ENCODE measurements at places on chromosomes 16 and 17.

- no peak for DNase-seq
Observed at GRCh38 chr16:90031931-90032673, 12.8 kb upstream of the DBNDD1 start.

GRCh38 chr16:57208926-57209325 lies 22.8 kb downstream of the RSPRY1 start:
- DNase-seq = no peak

- DNase-seq = no peak
Observed at GRCh38 chr17:17494870-17495535, 1.2 kb downstream of the RASD1 start.

DNA sequence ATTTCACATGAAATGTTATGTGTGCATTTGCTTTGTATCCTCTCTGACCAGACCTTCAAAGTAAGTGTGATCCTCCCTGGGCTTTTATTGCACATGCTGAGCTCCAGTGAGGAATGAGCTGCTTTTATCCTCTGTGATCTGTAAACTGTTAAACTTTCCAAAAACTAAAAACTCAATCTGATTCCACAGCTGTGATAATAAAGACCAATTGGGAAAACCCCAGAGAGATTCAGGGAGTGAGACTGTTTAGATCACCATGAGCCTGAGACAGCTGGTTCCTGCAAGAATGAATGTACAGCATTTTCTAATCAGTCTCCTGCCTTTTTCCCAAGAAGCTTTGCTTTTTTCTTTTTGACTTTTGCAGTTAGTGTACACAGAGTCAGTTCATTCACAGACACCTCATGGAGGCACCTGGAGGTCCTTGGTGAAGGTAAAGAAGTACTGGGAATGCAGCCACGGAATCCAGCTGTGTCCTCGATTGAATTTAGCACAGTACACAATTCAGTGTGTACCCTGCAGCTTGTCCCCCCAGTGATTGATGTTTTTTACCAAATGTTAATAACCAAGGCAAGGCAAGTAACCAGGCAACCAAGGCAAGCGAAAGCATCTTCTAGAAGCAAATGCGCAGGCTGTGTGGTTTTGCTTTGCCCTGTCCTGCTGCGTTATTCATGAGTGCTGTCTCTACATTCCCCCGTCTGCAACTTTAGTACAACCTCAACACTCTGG lies 182.6 kb downstream of the LGALS9B start:
- DNase-seq = no peak

DNA sequence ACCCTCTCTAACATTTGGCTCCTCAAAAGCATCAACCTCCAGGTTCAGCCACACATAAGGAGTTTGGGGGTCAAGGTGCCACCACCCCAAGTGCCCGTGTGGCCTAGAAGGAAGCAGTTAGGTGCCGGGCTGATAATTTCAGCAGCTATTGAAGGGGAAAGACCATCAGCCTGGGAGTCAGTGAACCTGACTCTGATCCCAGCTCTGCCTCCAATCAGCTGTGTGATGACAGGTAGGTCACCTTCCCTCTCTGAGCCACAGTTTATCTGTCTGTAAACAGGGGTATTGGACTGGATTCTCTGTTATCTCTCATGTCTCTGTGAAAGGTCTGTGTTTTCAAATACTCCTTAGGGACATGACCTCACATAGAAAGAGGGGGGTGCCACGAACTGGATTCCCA lies 3.9 kb downstream of the CRHR1 start:
- no peak for DNase-seq

DNA sequence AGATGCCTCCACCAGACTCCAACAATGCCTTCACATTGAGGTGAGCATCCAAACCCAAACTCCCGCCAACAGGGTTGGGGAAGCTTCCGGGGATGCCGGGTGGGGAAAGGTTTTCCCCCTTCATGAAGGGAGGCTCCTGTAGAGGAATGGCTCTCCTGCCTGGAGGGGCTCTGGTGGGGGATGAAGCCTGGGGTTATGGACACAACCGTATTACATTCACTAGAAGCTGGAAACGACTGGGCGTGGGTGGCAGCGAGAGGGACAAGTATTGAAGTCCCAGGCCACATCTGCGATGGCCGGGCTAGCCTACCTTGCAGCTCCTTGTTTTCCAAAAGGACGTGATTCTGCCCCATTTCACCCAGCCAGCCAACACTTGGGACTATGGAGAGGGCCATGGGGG lies 321.1 kb downstream of the C16orf95 start:
- DNase-seq = no peak

DNA sequence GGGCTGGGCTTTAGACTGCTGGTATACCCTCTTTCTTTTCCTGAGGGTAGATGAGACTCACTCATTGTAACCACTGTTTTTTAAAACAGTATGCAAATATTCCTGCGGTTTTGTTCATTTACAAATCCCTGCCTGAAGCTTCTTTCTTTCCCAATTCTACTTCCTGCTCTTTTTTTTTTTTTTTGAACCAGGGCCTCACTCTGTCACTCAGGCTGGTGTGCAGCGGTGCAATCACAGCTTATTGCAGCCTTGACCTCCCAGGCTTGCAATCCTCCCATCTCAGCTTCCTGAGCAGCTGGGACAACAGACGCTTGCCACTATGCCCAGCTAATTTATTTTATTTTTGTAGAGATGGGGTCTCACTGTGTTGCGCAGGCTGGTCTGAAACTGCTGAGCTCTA lies 8.0 kb upstream of the SULT1A1 start:
- DNase-seq = no peak

Data from HS-5 (cell line).